Progenitor cell of endocrine pancreas (in vitro differentiated cells): ENCODE measurements at places on chromosomes 1 and 21.

- no peak for DNase-seq
Observed at GRCh38 chr1:175043824-175044223, 20.6 kb upstream of the MRPS14 start.

DNA sequence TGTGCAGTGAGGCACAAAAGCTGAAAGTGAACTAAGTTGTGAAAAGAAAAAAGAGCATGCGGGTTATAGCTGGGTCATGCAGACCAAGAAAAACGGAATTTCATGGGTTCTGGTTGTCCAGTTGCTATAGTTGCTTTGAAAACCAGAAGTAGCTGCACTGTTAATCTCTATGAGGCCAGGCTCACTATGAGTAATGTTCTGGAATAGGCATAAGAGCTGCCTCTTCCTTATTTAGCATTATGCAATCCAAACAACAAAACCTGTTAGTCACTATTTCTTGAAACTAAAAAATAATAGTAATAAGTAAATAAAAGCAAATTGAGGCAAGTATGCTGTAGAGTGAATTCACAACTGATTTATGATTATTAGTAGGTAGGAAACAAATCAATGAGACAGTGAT is 1383.7 kb downstream of the MRPL39 start:
- DNase-seq, result no peak

DNA sequence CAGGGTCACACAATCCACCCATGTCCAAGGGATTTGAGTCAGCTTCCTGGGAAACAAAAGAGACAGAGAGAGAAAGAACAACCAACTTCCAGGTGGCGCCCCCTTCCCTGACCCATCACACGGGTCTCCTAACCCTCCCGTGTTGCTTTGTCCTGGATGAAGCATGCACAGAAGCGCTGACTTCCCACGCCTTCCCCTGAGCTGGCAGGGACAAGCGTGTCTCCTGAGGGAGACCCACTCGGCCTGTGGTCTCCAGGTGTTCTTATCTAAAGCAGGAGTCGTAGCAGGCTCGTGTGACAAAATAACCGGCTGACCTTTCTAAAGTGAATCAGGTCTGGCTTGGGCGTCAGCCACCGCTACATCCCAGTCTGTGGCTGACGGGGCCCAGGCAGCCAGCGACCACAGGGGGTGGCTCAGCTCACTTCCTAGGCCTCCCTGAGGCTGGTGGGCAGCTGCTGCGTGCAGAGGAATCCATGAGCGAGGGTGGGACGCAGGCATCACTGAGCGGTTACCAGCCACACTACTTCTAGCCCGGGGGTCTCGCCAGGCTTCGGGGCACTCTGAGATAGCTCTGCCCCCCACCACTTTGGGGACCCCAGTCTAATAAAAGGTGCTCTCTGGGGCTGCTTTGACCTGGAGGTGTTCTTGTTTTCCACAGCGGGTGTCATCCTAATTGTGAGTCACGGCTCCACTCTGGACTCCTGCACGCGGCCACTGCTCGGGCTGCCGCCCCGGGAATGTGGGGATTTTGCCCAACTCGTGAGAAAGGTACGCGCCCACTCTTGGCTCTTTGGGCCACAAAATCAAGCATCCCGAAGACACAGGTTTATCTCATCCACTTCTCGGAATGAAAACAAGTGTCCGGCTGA is 40.4 kb downstream of the UBASH3A start:
- DNase-seq, result no peak

DNA sequence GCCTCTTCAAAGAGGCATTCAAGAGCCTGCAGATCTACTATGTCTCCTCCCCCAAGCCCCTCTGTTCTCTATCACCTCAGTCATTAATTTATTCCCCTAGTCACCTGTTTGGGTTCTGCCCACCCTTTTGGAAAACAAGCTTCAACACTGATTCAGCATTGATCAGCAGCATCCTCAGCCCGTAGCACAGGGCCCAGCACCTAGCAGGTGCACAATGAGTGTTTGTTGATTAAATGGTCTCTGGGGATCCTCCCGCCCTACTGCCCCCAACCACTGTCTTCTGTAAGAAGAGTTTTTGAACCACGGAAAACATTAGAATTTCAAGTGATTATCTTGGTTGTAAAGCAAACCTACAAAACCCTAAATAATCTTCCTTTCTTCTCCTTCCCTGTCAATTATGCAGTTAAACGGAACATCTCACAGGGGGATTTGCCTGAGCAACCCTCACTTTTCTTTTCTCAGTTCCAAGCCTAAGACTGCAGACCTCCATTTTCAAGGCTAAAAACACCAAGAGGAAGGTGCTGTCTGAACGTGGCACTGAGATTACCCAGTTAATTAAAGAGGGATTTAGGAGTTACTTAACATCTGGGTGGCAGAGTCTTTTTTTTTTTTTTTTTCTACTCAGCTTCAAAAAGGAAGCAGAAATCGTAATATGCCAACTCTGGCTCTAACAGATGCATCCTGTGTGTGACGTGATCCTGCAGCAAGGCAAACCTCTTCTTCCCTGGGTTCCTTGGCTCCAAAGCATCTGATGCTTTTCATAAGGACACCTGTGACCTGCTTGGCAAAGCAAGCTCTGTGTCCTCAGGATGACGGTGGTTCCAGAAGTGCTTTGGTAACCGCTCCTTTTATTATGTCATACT is 163.0 kb downstream of the KAZN start:
- no peak for DNase-seq

- DNase-seq, result no peak
Observed at GRCh38 chr1:236143104-236143948, 987 bp downstream of the GPR137B start.

- no peak for DNase-seq
Observed at GRCh38 chr1:21749109-21749508, 33.8 kb downstream of the USP48 start.

DNA sequence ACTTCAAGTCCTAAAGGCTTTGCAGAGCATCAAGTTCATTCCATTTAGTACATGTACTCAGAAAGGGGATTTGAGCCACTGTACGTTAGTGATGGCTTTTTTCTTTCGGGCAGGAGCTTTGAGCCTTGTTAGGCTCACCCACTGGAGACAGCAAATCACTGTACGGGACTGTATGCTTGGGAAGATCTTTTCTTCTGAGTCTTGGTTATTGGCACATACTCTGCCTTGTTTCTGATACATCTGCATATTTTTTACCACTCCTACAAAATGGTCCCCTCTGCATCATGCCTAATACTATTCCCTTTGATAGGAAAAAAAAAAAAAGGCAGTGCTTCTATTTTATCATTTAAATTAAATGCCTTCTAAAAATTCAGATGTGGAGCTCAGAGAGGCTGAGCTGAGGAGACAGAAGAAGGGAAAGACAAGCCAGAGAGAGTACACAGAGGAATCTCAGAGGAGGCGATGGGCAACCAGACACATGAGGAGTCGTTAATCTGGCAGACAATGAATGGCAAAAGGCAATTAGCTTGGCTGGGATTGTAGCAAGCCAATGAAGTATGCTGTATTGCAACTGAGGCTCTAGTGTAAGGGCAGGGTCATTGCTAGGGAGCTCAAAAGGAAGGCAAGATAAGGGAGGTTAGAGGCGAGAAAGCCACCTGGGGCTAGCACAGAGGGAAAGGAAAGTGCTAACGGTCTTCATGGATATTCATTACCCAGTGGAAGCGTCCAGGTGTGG is 39.4 kb downstream of the PHC2 start:
- DNase-seq, result no peak

GRCh38 chr1:50502147-50502546 is 78.9 kb upstream of the DMRTA2 start:
- DNase-seq, result no peak

GRCh38 chr1:116869611-116870010 is 40.1 kb upstream of the PTGFRN start:
- no peak for DNase-seq

DNA sequence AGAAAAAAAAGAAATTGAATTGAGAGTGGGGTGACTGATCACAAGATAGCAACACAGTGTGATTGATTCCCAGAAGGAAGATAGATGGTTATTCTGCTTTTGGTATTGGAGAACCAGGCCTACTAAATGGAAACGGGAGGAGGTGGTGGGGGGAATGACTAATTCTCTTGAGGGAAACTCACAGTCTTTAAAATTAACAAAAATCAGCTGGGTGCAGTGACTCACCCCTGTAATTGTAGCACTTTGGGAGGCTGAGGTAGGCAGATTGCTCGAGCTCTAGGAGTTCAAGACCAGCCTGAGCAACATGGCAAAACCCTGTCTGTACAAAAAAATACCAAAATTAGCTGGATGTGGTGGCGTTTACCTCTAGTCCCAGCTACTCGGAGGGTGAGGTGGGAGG is 134.6 kb upstream of the PDE4B start:
- no peak for DNase-seq
